ENCODE measurements at places on chromosomes 6 and 20. TPM values are rescaled to one million over a fixed set of nuclear protein-coding genes. Genes with fewer than 3 reads are reported as not detected.
A peak's percentile ranks its signal among the peaks of the same experiment; 100 is the strongest.

The OVOL2 gene
- total RNA-seq, result 8.3 TPM

GRCh38 chr20:6994452-6994851, 227.0 kb downstream of the BMP2 start:
- H3K4me1 ChIP-seq, result no peaks in the 10 kb centered on the region
- no peaks in the 10 kb centered on the region for H3K36me3 ChIP-seq
- no peak for DNase-seq
- no peak overlapping the region for H3K4me3 ChIP-seq
- no peaks in the 10 kb centered on the region for H3K27me3 ChIP-seq
- H3K27ac ChIP-seq, result peak overlapping the region; percentile 50

DNA sequence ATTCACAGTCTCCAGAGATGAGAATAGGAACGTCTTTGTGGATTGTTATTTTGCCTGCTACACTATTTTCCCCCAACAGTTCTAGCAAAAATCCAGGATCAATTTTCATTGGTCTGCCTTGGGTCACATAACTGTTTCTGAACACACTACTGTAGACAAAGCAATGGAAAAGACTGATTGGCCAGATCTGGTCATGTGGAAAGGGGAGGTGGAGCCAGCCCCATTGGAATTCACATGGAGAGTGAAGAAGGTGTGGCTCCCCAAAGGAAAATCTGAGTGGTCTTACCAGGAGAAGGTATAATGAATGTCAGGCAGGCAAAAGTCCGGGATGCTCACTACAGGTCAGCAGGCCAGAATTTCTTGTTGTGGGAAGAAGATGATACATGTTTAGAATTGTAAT, 9.5 kb upstream of the TP53RK start:
- DNase-seq, result no peak
- peaks cover 6% of the 10 kb centered on the region for H3K4me1 ChIP-seq
- H3K4me3 ChIP-seq, result no peak overlapping the region
- H3K36me3 ChIP-seq, result no peaks in the 10 kb centered on the region
- H3K27me3 ChIP-seq, result no peaks in the 10 kb centered on the region

GRCh38 chr6:23650676-23651075, 475.3 kb upstream of the NRSN1 start:
- no peak for DNase-seq
- H3K27ac ChIP-seq, result no peak overlapping the region
- H3K4me3 ChIP-seq, result no peak overlapping the region

- no peaks in the 10 kb centered on the region for H3K36me3 ChIP-seq
- H3K27me3 ChIP-seq, result peaks cover 82% of the 10 kb centered on the region
- H3K4me3 ChIP-seq, result no peak overlapping the region
- DNase-seq, result no peak
- H3K27ac ChIP-seq, result no peak overlapping the region
- H3K4me1 ChIP-seq, result peaks cover 20% of the 10 kb centered on the region
These were observed 2.0 kb upstream of the FOXC1 start for GRCh38 chr6:1607516-1608221.
